ENCODE measurements at places on chromosomes 1 and 21. TPM values are rescaled to one million over a fixed set of nuclear protein-coding genes. Genes with fewer than 3 reads are reported as not detected.
A peak's percentile ranks its signal among the peaks of the same experiment; 100 is the strongest.

DNA sequence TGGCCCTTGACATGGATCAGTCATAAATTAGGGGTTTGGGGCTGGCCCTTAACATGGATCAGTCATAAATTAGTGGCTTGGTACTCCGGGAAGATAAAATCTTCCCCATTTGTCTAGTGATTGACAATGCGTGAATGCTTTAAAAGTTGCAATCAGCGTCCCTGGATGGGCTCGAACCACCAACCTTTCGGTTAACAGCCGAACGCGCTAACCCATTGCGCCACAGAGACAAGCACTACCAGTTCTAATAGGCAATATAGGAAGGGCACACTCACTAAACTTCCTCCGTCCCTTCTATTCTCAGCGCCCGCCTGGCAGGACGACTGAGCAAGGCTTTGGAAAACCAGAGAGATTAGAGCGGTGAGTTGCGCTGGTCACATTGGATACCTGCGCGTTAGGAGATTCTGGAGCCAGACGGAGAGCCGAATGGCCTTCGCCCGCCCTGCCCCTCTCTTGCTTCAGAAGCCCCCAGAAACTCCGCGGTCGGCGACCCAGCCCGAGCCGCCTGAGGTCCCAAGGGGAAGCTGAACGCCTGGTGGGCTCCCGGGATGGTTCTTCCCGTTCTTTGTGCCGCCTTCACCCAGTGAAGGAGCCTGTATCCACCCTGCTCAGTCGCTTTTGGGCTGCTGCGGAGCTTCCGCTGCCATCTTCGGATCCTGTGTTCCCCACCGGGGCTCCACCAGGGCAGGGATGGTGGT, 235.9 kb downstream of the FAM72C start:
- no peak for DNase-seq
- H3K4me1 ChIP-seq, result no peaks in the 10 kb centered on the region
- no peaks in the 10 kb centered on the region for H3K27me3 ChIP-seq

- no peaks in the 10 kb centered on the region for H3K4me1 ChIP-seq
- no peaks in the 10 kb centered on the region for H3K36me3 ChIP-seq
- H3K27ac ChIP-seq, result no peak overlapping the region
Measured at GRCh38 chr1:4529446-4530165, 124.8 kb upstream of the AJAP1 start.

- no peak for DNase-seq
- no peak overlapping the region for H3K4me3 ChIP-seq
- peak overlapping the region; percentile 21 for H3K27ac ChIP-seq
- no peaks in the 10 kb centered on the region for H3K27me3 ChIP-seq
- peaks cover 6% of the 10 kb centered on the region for H3K36me3 ChIP-seq
Measured at GRCh38 chr1:88802950-88803349, 88.4 kb downstream of the GTF2B start.

RNF207 gene
- 14.9 TPM for total RNA-seq

DNA sequence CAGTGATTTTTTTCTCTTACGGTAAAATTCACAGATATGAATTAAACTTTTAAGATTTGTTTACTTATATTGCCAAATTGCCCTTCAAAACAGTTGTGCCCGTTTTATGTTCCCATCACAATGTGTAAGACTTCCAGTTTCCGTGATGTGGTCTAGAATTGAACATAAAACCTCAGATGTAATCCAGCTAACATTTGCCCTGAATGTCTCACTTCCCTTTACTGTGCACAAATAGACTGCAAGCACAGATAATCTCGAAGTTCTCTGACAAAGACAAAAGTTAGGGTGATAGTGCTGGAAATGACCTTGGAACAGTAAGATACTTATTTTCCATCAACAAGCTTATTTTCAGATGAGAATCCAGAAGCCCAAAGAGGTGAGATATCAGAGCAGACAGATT, 177.5 kb downstream of the ZZZ3 start:
- H3K4me3 ChIP-seq, result peak overlapping the region; percentile 42
- DNase-seq, result no peak
- H3K4me1 ChIP-seq, result peaks cover 12% of the 10 kb centered on the region
- H3K27me3 ChIP-seq, result no peaks in the 10 kb centered on the region
- H3K27ac ChIP-seq, result no peak overlapping the region

CHI3L2 gene
- total RNA-seq, result 9.0 TPM

DNA sequence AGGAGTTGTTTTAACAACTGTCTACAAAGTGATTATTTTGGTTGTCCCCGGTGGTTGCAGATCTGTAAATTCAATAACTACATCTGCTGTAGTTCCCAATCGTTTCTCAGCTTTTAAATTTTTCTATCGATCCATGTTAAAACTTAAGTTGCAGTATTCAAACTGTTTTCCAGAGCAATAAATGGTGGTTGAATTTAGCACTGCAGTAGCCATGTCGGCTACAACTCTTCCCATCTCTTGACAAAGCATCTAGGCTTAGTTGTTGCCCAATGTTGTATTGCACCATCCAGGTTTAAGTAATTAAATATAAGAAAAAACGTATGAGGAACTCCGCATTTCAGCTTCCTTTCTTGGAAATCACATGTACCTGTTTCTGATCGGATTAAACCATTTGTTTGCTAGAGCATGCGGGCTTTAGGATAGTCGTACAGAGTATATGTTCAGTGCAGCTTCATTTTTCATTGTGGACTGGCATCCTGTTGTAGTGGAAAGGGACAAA, 996 bp downstream of the CNIH4 start:
- H3K4me1 ChIP-seq, result peaks cover 54% of the 10 kb centered on the region
- DNase-seq, result no peak
- peak overlapping the region; percentile 97 for H3K4me3 ChIP-seq
- no peaks in the 10 kb centered on the region for H3K27me3 ChIP-seq
- peaks cover 14% of the 10 kb centered on the region for H3K36me3 ChIP-seq
- H3K27ac ChIP-seq, result peak overlapping the region; percentile 97

NECTIN4 gene
- total RNA-seq, result not detected

DNA sequence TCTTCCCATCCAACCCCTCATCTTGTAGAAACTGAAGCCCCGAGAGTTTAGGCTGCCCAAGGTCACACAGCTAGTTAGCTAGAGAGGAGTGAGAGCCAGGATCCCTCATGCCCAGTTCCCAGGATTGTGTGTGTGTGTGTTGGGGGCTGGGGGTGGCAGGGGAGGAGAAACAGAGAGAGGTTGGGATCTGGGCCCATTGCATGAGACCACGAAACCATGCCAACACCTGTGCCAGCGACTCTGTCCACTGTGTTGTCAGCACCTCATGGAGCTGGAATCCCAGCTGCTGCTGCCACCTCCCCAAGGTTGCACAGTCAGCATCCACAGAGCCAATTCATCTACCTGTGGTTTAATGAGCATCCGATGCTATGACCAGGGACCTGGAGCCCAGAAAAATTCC, 115.4 kb upstream of the ZC3H12A start:
- no peaks in the 10 kb centered on the region for H3K36me3 ChIP-seq
- peaks cover 43% of the 10 kb centered on the region for H3K27me3 ChIP-seq
- no peak overlapping the region for H3K4me3 ChIP-seq
- DNase-seq, result no peak
